Activated CD8-positive, alpha-beta T cell treated with anti-CD3 and anti-CD28 coated beads for 36 hours (primary cell): ENCODE measurements at places on chromosomes 12 and 14. TPM values are rescaled to one million over a fixed set of nuclear protein-coding genes. Genes with fewer than 3 reads are reported as not detected.
A peak's percentile ranks its signal among the peaks of the same experiment; 100 is the strongest.

- no peak for DNase-seq
- H3K4me3 ChIP-seq: no peak overlapping the region
- H3K27me3 ChIP-seq: no peaks in the 10 kb centered on the region
- no peak overlapping the region for H3K27ac ChIP-seq
Observed at GRCh38 chr12:113818833-113819232, 147.3 kb downstream of the RBM19 start.

- no peak overlapping the region for H3K4me3 ChIP-seq
- H3K27me3 ChIP-seq: peaks cover 1% of the 10 kb centered on the region
- no peaks in the 10 kb centered on the region for H3K4me1 ChIP-seq
- H3K27ac ChIP-seq: no peak overlapping the region
Observed at GRCh38 chr14:72618424-72618823, 275.5 kb downstream of the DPF3 start.

- H3K27me3 ChIP-seq: peaks cover 66% of the 10 kb centered on the region
- H3K27ac ChIP-seq: no peak within 1 kb of the TSS
- DNase-seq: peak; percentile 78
- H3K36me3 ChIP-seq: no peaks in the 10 kb centered on the region
- peak within 1 kb of the TSS; percentile 32 for H3K4me3 ChIP-seq
Observed at GRCh38 chr12:54032627-54033100, at the start of gene HOXC5. HOXC5 (plus strand) TSS chr12:54033050; CDS start chr12:54033123, 73 bp downstream.

DNA sequence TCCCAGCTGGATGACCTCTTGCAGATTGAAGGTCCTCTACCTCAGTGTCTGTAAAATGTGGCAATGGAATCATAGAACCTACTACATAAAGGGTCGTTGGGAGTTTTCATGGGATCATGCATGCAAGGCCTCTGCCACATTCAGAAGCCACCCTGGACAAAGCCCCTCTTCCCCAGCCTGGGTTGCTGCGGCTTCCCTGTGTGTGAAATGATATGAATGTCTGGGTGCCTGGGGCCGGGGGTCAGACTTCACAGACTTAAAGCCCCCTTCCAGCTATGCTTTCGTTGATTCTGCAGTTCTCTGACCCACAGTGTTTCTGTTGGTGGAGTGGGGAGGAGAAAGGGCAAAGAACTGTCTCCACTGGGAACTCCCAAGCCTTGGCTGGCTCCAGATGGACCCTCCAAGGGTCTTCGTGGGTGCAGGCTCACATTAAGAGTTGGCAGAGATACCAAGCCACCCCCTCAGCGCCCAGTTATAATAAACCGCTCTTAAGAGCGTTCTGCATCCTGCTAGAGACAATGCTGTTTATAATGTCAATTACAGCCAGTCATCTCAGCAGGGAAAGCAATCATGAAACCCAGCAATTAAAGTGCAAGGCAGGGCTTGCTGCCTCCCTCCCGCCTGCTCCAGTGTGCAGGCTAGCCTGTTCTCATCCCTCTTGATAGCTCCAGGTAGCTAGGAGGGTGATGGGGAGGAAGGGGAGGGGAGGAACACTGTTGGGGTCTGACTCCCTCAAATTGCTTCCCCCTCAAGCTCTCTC lies 210.9 kb upstream of the FKBP4 start:
- no peaks in the 10 kb centered on the region for H3K36me3 ChIP-seq
- H3K27ac ChIP-seq: no peak overlapping the region
- H3K4me1 ChIP-seq: peaks cover 2% of the 10 kb centered on the region
- no peak for DNase-seq
- H3K4me3 ChIP-seq: no peak overlapping the region
- H3K27me3 ChIP-seq: peaks cover 30% of the 10 kb centered on the region

GRCh38 chr14:99325591-99325990 lies 53.6 kb upstream of the BCL11B start:
- H3K27me3 ChIP-seq: peaks cover 3% of the 10 kb centered on the region
- H3K27ac ChIP-seq: no peak overlapping the region
- no peak overlapping the region for H3K4me3 ChIP-seq

DNA sequence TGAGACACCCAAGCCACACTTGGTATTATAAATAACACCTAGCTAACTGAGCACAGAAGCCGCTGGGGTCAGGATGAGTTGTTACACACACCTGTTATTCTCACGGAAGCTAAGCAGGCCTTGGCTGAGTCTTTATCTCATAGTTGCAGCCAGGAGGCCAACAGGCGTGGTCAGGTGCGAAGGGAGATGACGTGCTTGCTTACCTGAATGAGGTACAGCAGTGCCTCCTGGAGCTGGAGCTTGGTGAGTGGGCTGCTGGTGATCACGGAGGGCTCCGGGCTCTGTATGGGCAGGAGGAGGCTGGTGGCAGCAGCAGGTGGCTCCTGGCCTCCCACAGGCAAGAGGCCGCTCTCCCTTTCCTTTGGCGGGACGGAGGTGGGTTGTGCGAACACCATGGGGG lies 30.4 kb upstream of the CACNA2D4 start:
- H3K36me3 ChIP-seq: peaks cover 49% of the 10 kb centered on the region
- H3K4me1 ChIP-seq: peaks cover 2% of the 10 kb centered on the region
- DNase-seq: no peak
- no peak overlapping the region for H3K4me3 ChIP-seq
- no peak overlapping the region for H3K27ac ChIP-seq
- H3K27me3 ChIP-seq: no peaks in the 10 kb centered on the region

- peaks cover 20% of the 10 kb centered on the region for H3K27me3 ChIP-seq
- no peak for DNase-seq
- H3K36me3 ChIP-seq: no peaks in the 10 kb centered on the region
- H3K27ac ChIP-seq: no peak overlapping the region
- peaks cover 28% of the 10 kb centered on the region for H3K4me1 ChIP-seq
Observed at GRCh38 chr12:52248541-52249461, 15.8 kb downstream of the KRT7 start.

Gene PDE3A
- total RNA-seq: not detected

DNA sequence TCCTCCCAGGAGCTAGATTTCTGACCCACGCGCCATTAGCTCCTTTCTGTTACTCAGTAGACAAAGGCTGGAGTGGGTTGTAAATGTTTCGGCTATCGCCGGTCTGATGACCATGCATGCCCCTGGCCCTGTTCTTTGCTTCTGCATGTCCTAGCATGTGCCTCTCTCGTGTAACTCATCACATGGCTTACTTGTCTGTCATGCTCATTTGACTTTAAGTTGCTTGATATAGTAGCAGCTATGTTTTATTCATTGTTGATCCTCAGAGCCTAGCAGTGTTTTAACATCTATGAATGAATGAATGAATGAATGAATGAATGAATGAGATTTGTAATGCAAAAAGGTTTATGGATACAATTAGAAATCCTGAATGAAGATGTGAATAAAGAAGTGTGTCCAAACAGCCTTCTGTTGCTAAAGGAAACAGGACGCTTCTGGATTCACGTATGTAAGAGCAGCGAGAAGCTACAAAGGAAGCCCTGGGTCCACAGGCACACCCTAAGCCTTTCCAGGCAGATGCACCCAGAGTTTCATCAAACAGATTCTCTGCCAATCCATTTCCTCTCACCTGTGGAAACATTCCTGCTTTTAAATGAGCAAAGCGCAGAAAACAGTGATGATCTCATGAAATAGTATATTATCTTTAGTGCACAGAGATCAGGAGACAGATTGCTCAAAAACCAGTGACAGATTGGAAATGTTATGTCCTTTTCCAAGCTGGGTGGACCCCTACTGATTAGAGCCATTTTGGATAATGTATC lies 3.4 kb downstream of the GSG1 start:
- no peak for DNase-seq
- H3K4me1 ChIP-seq: peaks cover 47% of the 10 kb centered on the region
- no peaks in the 10 kb centered on the region for H3K27me3 ChIP-seq
- H3K27ac ChIP-seq: peak overlapping the region; percentile 76

GRCh38 chr14:81516986-81517797 lies 16.5 kb downstream of the SEL1L start:
- no peak for DNase-seq
- H3K27me3 ChIP-seq: no peaks in the 10 kb centered on the region
- H3K36me3 ChIP-seq: peaks cover 52% of the 10 kb centered on the region
- no peak overlapping the region for H3K27ac ChIP-seq
- H3K4me3 ChIP-seq: no peak overlapping the region
- H3K4me1 ChIP-seq: peaks cover 31% of the 10 kb centered on the region

GRCh38 chr12:121628037-121628436 lies 1.7 kb downstream of the ORAI1 start:
- H3K4me3 ChIP-seq: peak overlapping the region; percentile 94
- H3K36me3 ChIP-seq: peaks cover 48% of the 10 kb centered on the region
- H3K27ac ChIP-seq: peak overlapping the region; percentile 97
- no peaks in the 10 kb centered on the region for H3K27me3 ChIP-seq
- DNase-seq: peak; percentile 46

Gene CFAP54
- 0.45 TPM for total RNA-seq

DNA sequence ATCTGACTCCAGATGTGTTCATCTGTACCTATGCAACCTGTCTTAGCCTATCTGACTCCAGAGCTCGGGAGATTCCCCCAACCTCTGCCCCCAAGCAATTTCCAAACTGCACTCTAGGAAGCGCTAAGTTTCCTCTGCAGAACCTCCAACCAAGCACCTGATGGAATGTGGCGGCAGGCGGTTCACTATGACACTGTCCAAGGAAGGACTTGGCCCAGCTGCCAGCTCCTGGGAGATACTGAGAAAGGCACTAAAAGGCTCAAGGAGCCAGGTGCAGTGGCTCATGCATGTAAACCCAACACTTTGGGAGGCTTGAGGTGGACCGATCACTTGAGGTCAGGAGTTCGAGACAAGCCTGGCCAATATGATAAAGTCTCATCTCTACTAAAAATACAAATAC lies 244.0 kb downstream of the BCL11B start:
- no peaks in the 10 kb centered on the region for H3K27me3 ChIP-seq
- no peak overlapping the region for H3K27ac ChIP-seq
- no peak for DNase-seq
- no peak overlapping the region for H3K4me3 ChIP-seq
- no peaks in the 10 kb centered on the region for H3K36me3 ChIP-seq
- no peaks in the 10 kb centered on the region for H3K4me1 ChIP-seq

- H3K27me3 ChIP-seq: peaks cover 22% of the 10 kb centered on the region
- DNase-seq: no peak
- no peak overlapping the region for H3K4me3 ChIP-seq
- no peak overlapping the region for H3K27ac ChIP-seq
- H3K36me3 ChIP-seq: no peaks in the 10 kb centered on the region
Observed at GRCh38 chr12:109378569-109378968, 30.9 kb downstream of the MYO1H start.

- no peak overlapping the region for H3K27ac ChIP-seq
- no peak for DNase-seq
- no peaks in the 10 kb centered on the region for H3K4me1 ChIP-seq
- no peak overlapping the region for H3K4me3 ChIP-seq
- no peaks in the 10 kb centered on the region for H3K36me3 ChIP-seq
- H3K27me3 ChIP-seq: peaks cover 5% of the 10 kb centered on the region
Observed at GRCh38 chr12:117300174-117300573, 61.3 kb downstream of the NOS1 start.

- H3K27me3 ChIP-seq: peaks cover 3% of the 10 kb centered on the region
- no peak overlapping the region for H3K27ac ChIP-seq
- no peak for DNase-seq
- H3K4me3 ChIP-seq: no peak overlapping the region
- H3K36me3 ChIP-seq: no peaks in the 10 kb centered on the region
Observed at GRCh38 chr12:2348482-2348852, 295.7 kb downstream of the CACNA1C start.

- H3K36me3 ChIP-seq: no peaks in the 10 kb centered on the region
- DNase-seq: no peak
- no peak overlapping the region for H3K4me3 ChIP-seq
- H3K4me1 ChIP-seq: no peaks in the 10 kb centered on the region
Observed at GRCh38 chr14:29548948-29549370, 378.7 kb downstream of the PRKD1 start.

DNA sequence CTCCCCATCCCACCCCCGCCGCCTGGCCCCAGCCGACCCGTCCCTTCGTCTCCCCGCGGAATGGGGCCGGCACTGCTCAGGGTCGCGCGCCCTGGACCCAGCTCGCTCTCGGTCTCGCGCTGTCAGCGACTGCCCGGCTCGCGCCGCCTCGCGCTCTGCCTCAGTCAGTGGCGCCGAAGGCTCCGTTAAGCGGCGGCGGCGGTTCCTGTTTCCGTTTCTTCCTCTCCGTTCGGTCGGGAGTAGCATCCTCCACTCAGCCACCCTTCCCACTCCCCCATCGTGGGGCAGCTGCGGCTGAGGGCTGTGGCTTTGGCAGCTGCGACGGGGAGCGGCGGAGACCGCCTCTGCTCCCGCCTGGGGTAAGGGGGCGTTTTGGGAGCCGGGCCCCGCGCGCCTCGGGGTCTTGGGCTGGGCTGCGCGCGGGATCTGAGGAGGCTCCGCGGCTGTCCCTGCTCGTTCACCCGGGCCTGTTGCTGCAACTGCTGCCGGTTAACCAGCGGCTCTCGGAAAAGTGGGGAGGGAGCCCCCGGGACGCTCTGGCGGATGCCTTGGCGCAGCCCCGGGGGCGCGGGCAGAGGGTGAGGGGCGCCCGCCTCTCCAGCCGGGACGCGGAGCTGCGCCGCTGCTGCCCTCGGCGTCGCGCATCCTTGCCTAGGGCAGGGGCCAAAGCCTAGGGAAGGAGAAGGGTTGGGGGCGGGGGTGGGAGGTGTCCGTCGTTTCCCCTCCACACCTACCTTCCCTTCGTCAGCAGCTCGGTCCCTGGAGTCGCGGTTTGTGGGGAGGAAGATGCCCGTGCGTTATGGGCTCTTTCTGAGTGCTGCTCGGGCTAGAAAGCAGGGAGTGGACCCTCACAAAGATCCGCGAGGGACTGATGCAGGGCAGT lies 567 bp downstream of the FUT8 start:
- peak overlapping the region; percentile 98 for H3K27ac ChIP-seq
- DNase-seq: peak; percentile 72

DNA sequence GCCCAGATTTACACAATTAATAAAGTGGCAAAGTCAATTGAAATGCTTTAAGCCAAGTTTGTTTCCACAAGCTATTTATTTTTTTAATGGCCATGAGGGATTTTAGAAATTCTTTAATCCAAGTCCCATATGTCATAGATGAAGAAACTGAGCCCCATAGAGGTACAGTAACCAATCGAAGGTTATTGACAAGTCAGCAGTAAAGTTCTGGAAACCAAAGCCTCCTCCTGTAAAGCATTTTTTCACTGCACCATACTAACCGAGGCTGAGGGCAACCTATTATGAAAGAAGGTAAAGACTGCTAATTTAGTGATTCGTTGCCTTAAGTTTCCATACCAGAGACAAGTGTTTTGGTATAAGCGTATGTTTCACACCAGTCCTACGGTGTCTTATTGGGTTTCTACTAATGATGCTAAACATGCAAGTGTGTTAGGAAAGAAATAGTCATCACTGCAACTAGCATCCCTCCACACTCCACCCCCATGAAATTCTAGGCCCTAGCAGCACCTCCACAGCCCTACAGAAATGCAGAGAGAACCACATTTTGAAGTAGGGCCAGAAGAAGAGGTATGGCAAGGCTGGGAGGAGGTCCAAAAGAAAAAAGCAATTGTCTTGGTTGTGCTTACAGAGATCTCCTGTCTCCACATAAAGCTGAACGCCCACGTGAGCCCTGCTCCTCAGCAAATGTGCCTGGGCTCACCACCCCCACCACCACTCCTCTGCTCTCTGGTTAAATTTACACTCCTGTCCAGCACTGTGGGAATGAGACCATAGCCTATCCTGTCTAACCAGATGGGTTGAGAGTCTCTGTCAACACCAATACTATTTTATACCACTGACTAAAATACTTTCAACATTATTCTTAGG lies 271.1 kb upstream of the G2E3 start:
- H3K36me3 ChIP-seq: no peaks in the 10 kb centered on the region
- H3K27me3 ChIP-seq: peaks cover 2% of the 10 kb centered on the region
- DNase-seq: no peak

Gene KRT77
- not detected for total RNA-seq

Gene GLIPR1L1
- total RNA-seq: not detected

Gene LRTM2
- not detected for total RNA-seq

GRCh38 chr12:7100239-7100638 lies 8.0 kb upstream of the C1R start:
- peaks cover 6% of the 10 kb centered on the region for H3K4me1 ChIP-seq
- H3K4me3 ChIP-seq: no peak overlapping the region
- no peak overlapping the region for H3K27ac ChIP-seq
- H3K36me3 ChIP-seq: peaks cover 11% of the 10 kb centered on the region

Gene KRT5
- total RNA-seq: not detected
